ENCODE measurements at places on chromosomes 7 and 10.

- DNase-seq, result peak; percentile 86
Measured at GRCh38 chr7:73615886-73616285, 8.4 kb downstream of the MLXIPL start.

DNA sequence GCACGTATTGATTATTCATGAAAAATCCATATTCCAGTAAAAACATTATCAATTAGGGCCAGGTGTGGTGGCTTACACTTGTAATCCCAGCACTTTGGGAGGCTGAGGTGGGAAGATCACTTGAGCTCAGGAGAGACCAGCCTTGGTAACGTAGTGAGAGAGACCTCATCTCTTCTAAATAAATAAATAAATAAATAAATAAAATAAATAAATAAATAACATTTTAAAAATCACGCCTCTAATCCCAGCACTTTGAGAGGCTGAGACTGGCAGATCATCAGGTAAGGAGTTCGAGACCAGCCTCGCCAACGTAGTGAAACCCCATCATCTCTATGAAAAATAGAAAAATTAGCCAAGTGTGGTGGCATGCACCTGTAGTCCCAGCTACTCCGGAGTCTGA, 32.1 kb downstream of the NRBF2 start:
- no peak for DNase-seq

GRCh38 chr7:17401791-17402627, 103.6 kb downstream of the AHR start:
- no peak for DNase-seq

GRCh38 chr10:35855155-35855947, 213.3 kb upstream of the FZD8 start:
- no peak for DNase-seq

GRCh38 chr10:103197903-103198302, 4.8 kb upstream of the NT5C2 start:
- no peak for DNase-seq

DNA sequence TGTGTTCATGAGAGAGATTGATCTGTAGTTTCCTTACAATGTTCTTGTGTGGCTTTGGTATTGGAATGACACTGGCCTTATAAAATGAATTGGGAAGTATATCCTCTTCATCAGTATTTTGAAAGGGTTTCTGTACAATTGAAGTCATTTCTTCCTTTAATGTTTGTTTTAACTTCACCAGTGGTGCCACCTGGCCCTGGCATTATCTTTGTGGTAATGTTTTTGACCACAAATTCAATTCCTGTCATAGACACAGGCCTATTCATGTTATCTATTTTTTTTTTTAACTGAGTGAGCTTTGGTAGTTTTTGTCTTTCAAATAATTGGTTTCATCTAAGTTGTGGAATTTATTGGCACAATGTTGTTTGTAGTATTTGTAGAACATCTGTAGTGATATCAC, 127.7 kb downstream of the CDK14 start:
- DNase-seq, result no peak

DNA sequence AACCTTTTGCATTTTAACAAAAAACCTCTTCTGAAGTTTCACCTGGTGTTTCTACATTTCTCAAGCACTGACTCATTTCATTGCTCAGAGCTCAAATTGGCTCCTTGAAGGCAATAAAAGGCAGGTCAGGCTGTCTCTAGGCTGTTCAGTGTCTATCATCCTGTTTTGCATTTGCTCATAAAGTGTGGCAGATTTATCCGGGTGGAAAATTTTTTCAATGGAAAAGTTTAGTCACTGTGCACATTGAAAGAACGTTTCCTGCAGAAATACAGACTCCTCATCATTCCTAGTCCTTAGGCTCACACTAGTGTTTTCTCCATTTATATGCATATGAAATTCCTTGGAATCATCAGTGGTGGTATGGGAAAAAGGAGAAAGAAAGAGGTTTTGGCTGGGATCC, 114.2 kb upstream of the DGKB start:
- DNase-seq, result no peak

DNA sequence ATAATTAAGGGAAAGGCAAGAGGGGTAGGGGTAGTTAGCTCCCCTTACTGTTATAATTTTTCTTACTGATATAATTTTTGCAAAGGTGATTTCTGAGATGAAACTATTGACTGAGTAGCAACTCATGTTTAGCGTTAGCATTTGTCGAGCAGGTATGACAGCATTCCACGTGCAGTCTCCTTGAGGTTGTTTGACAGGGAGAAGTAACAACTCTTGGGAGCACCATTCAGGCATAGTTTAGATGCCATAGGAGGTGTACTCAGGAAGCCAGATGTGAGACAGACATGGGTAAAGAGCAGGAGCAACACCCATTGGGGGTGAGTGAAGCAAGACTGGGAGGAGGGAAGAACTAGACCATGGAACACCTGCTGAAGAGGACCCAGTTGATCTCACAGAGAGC, 96.6 kb upstream of the KLF6 start:
- DNase-seq, result no peak

Data from NCI-H524 (cell line).